ENCODE measurements at places on chromosomes 5 and 9.

- DNase-seq, result no peak
These were observed 240.6 kb upstream of the ADAMTSL1 start for GRCh38 chr9:18233311-18233710.

GRCh38 chr5:10914741-10915480 is 153.9 kb upstream of the DAP start:
- DNase-seq, result no peak

DNA sequence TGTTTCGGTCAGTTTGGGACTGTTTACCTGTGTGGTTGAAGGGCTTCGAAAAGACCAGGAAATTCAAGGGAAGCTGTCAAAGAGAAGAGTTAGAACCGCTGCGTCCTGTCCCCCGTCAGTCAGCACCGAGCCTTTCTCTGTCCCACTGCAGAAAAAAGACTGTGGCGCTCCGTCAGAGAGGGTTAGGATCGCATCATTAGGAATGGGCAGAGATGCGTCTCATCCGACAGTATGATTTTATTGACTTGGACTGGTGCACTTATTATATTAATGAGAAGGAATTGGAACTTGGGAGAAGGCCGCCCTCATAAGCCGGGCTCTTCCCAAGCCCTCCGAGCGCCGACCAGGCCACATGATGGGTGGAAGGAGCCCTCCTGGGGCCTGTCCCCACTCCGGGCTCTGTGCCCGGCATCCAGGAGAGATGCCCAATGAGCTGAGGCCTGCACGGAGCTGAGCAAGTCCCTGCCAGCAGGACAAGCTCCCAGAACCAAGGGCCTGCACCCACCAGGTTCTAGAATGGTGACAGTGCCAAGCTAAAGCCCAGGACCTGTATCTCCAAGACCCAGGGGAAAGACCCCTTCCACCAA is 71.5 kb downstream of the NEK6 start:
- no peak for DNase-seq

DNA sequence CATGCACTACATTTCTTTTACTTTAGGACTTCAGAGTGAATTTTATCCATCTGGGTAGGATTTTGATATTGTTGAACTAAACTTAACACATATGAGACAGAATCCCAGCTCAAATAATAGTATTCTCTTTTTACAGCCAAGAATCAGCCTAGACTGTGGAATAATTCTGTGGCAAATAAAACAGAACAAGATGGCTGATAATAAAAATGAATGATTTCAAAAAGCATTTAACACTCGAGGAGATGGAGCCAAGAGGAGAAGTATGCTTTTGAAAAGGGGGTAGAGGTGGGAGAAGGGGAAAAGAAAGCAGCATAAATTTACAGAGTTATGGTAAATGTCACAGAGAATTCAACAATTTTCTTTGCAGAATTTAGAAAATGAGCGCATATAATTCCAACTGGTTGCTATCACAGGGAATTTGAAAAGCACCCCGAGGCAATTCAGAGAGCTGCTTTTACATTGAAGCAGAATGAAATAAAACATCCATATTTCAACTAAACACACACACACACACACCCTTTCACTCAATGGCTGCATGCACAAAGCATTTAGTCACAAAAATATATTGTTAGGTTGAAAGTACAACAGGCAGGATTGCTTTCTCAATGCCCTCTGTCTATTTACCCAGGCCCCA is 60.2 kb upstream of the DMAC1 start:
- DNase-seq, result no peak

DNA sequence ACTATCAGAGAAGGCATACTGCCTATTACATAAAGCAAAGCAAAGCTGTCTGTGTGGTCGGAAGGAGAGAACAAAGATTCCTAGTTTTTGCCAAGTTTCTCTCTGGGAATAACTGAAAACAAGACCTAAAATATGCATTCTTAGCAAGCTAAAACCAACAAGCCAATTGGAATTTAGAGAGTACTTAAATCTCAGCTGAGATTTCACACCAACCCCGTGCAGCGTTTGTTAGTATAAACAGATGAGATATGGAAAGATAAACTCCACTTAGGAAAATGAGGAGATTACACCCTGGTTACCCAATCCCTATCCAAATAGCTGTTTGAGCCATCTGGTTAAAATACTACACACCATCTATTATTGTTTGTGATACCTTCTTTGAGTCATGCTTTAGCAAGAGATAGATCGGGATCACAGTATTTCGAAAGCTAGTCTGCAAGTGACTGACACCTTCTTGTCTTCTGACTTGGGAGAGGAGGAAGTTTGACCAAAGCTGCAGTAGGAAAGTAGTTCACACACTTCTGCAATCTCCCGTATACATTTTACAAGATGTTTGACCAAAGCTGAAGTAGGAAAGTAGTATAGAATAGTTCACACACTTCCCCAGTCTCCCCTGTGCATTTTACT is 18.2 kb downstream of the FAF2 start:
- no peak for DNase-seq

- no peak for DNase-seq
These were observed 459 bp upstream of the ERAP2 start for GRCh38 chr5:96875791-96876291.

- no peak for DNase-seq
These were observed 303.0 kb upstream of the PDE4D start for GRCh38 chr5:60196385-60197113.

- no peak for DNase-seq
These were observed 39.7 kb upstream of the SPRY4 start for GRCh38 chr5:142364251-142365145.

GRCh38 chr5:61823065-61823464 is 482.9 kb upstream of the KIF2A start:
- DNase-seq, result no peak

- DNase-seq, result no peak
These were observed 29.4 kb upstream of the ALDH1A1 start for GRCh38 chr9:72982146-72982799.

DNA sequence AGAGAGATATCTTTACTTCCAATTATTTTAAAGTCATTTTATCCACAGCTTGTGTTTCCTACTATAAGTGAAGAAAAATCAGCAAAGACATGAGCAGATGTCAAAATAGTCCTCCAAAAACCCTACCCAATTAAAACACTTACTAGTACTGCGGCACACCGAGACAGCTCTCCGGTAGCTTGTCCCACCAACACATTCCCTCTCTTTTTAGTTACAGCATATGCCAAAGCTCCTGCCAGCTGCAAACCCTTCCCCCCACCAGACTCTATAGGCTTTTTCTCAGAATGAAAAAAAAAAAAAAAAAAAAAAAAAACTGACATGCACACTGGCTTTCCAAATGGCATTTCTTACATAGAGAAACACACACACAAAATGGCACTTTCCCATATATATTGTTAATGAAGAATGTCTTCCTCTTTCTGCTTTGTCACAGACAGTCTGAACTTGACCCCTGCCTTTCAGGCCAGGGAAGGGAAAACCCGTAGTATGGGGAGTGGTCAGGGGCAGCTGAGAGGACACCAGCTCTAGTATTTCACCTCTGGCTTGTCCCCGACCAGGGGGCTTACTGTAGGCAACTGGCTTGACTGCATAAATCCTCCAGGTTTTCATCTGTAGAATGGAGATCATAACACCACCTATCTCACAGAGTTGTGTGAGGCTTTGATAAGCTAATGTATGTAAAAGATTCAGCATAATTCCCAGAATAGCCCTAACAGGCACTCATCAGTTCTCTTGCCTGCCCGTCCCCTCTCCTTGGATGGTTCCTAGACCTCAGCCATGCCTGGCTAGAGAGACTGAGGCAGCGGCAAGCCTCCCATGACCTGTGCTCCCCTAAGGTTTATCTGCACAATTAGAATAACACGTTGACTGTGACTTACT is 233.6 kb downstream of the CRB2 start:
- no peak for DNase-seq

DNA sequence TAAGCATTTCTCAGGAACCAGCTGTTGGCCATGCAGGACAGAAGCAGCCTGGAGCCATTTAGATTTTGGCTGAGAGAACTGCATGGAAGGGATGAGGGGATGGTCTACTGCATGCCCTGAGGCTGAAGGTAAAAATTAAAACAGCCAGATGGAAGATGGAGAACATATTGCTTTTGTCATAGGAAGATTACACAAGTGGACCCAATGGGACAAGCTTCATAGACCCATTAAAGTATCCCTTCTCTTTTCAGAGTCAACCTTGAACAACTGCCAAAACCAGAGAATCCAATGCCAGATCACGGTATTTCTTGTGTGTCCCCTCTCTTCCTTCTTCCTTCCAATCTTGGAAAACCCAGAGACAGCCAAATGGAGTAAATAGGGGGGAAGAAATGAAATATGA is 253.4 kb downstream of the NR2F1-AS1 start:
- no peak for DNase-seq

DNA sequence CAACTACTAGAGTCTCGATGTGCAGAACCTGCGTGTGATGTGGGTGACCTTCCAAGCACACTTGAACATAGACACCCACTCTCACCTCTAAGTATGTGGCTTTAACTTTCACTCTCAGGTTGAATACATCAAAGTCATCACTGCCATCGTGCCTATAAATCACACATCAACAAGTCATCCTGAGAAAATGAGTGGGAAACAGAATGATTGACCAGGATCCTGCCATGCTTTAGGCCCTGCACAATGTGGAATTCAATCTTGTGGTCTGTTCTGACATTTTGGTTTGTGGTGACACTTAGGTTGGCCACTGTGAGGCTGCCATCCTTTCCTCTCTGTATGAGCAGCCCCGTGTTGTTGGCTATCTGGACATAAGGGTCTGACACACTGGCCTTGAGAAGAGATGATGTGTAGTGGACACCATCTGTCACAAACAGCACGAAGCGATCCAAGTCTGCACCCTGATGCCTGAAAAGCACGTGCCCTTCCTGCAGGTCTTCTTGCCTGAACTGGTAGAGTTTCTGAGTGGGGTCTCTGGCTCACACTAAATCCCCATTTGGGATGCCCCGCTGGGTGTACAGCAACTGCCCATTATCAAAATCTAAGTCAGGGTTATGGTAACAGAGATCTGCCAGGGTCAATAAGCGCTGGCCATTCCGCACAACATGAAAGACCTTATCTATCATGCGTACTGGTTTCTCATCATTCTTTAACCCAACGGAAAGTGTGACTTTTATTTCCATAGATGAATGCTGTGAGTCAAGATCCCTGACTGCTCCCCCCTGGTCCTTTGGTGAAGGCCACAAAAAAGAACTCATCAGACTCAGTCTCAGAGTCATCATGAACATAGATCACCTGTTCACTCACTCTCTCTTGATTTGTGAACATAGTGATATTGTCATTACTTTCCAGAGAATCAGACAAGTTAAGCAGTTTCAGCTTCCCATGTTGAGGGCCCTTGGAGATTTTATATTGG is 116.6 kb downstream of the ESM1 start:
- no peak for DNase-seq

Data from GM10248 (cell line).